GM12865 (cell line): ENCODE measurements at places on chromosomes 4 and X.
A peak's percentile ranks its signal among the peaks of the same experiment; 100 is the strongest.

GRCh38 chr4:110867251-110867960 is 244.5 kb upstream of the PITX2 start:
- peak; percentile 46 for DNase-seq

- no peak for DNase-seq
Observed at GRCh38 chr4:17232566-17233253, 279.2 kb downstream of the QDPR start.

- DNase-seq, result no peak
Observed at GRCh38 chrX:66001596-66001995, 38.3 kb downstream of the VSIG4 start.

GRCh38 chr4:173990126-173990868 is 293.2 kb downstream of the FBXO8 start:
- peak; percentile 21 for DNase-seq

DNA sequence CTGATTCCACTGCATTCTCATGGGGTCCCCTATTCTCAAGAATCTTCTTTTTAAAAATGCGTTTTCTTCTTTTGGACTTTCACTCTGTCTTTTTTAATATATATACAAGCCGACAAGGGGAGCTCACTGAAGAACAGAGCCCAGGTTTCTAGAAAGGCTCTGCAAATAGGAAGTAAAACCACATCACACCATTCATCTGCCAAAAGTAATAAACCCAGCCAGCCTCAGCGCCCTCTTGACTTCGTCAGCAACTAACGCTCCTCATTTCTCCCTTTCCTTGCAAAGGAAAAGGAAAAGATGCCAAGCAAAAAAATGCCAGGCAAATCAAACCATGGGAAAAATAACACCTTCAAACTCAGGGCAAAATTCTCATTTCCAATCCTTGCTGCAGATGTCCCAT is 136.4 kb downstream of the HHIP start:
- DNase-seq, result no peak

DNA sequence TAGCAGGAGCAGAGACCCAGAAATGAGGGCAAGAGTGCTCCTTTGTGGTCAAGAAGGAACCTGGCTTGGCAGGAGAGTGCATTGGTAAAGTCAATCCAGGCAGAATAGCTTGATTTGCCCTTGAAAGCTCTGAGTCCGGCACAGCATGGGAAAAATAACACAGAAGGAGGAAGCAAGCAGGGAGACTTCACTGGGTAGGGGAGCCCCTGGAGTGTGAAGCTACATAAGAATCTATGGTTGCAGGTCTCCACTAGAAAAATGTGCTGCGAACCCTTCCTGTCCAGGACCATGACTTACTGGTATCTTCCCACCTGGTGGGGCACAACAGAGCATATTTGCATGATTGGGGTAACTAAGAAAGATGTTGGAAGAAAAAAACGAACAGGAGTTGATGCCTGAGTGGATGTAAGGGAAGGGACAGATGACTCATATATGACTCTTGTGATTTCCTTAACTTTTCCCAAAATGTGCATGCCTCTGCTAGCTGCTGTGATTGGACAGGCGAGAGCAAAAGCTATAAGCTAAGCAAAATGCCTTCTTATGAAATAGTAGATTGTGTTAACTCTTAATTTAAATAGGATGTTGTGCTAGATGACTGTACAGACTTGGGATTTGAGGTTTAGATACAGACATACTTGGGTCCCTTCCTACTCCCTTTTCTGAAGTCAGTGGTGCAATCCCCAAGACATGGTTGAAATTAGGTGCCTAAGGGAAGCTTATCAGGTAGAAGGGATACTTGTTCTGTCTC is 3.3 kb downstream of the IL13RA1 start:
- no peak for DNase-seq

DNA sequence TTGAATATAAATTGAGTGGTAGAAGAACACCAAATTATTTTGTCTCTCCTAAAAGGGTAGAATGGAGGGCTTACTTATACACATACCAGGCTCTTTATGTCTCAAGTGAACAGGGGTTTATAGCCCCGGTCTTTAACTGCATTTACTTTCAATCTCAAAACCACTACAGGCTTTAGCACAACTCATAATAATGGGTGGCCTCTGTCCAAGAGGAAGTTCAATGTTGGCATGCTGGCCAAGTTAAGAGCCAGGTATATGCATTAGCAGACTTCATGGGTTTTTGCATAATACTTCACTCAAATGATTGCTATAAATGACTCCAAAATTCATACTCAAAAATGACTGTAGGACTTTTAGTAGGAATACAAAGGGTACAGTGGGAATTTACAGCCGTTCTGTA is 118.5 kb upstream of the OTUD4 start:
- peak; percentile 54 for DNase-seq

DNA sequence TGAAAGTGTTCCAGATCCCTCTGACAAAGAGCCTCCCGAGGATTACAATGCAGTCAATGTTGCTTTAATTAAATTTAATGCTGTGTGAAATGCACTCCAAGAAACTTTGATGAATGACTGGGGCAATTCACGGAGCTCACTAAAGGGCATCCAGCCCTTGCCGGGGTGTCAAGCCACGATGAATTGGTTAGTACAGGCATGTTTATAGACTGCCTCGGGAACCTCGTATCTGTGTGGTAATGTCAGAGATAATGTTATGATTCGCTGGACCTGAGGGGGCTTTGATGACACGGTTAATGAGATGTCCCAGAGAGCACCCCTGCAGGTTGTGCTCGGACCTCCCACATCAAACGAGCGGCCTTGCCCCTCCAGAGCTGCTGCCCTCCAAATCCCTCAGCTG is 428.8 kb downstream of the NKX6-1 start:
- no peak for DNase-seq

DNA sequence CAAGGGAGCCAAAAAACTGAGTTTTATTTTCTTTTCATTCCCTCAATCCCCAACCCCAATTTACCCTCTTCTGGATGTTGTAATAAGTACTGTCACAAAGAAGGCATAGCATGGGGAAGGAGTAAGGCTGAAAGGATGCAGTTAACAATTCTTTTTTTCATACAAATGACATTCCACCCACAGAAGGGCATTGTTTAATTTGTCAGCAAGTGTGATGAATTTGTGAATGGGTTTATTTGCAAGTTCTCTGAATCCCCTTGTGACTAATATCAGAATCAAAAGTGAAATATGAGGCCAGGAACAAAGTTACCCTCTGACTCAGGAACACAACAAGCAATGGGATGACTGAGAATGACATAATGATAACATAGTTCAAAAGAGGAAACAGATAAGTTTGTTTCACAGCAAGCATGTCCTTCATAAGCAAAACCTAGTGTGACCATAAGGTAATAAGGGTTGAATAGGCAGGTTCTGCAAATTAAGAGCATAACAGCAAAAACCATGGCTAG is 2.1 kb downstream of the GEMIN8 start:
- peak; percentile 73 for DNase-seq
